ENCODE measurements at places on chromosomes 12 and 14. TPM values are rescaled to one million over a fixed set of nuclear protein-coding genes. Genes with fewer than 3 reads are reported as not detected.

LRFN5 gene
- 197 TPM for total RNA-seq

PZP gene
- not detected for total RNA-seq

DNA sequence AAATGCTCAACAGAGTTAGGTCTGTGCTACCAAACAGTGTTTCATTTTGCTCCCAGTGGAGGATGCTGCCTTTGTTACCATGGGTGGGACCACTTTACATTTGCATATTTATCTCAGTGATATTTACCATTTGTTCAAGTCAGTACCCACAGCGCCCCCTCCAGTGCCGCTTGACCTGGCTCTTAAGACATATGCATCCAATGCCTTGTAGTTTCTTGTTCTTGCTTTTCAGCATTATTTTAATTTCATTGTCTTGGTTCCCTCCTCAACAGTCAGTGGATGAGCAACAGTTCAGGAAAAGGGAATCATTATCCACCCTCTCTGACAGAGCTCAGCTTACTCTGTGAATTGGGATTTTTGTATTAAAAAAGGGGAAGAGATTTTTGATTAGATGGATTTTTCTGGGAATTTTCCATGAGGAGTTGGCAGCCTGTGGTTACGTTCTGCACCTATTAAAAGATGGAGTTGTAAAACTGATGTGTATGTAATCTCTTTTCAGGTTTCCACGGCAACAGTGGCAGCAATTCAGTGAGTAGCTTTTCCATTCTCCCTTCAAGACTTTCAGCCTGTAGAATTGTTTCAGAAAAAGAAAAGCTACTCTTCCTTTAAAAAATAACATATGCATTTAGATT is 240.5 kb upstream of the DAAM1 start:
- DNase-seq, result no peak

- DNase-seq, result no peak
These were observed 16.0 kb upstream of the LUM start for GRCh38 chr12:91127306-91127705.

- no peak for DNase-seq
These were observed 777 bp downstream of the ASCL1 start for GRCh38 chr12:102958073-102958829.

- no peak for DNase-seq
These were observed 17.1 kb downstream of the ERP27 start for GRCh38 chr12:14921218-14921617.

DNA sequence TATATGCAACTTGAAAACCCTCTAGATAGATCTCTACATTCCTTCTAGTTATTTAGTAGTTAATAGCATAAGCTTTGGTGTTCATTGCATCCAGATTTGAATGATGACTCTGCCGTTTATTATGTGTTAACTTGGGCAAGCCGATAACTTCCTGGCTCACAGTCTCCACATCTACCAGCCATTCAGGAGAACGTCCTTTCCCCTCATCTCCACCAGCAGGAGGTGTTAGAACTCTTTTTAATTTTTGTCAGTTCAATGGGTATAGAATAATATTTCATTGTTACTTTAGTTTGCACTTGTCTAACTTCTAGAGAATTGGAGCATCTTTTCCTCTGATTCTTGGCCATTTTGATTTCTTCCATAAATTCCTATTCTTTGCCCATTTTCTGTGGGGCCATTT is 30.0 kb upstream of the WSCD2 start:
- DNase-seq, result no peak

- no peak for DNase-seq
These were observed 76.9 kb upstream of the TMEM263 start for GRCh38 chr12:106878804-106879203.

- DNase-seq, result no peak
These were observed 16.0 kb downstream of the SOS2 start for GRCh38 chr14:50215416-50215815.
